ENCODE measurements at places on chromosomes 1 and 21. TPM values are rescaled to one million over a fixed set of nuclear protein-coding genes. Genes with fewer than 3 reads are reported as not detected.

- DNase-seq: no peak
Observed at GRCh38 chr1:64561993-64562392, 92.1 kb downstream of the CACHD1 start.

The ABCA4 gene
- 2.0 TPM for total RNA-seq

The CLCNKA gene
- total RNA-seq: 2.2 TPM

The NPPB gene
- total RNA-seq: 9.1 TPM

The RGS8 gene
- total RNA-seq: 0.05 TPM

The KRTAP12-2 gene
- not detected for total RNA-seq

GRCh38 chr1:182829285-182829932 lies 9.7 kb upstream of the DHX9 start:
- DNase-seq: no peak

DNA sequence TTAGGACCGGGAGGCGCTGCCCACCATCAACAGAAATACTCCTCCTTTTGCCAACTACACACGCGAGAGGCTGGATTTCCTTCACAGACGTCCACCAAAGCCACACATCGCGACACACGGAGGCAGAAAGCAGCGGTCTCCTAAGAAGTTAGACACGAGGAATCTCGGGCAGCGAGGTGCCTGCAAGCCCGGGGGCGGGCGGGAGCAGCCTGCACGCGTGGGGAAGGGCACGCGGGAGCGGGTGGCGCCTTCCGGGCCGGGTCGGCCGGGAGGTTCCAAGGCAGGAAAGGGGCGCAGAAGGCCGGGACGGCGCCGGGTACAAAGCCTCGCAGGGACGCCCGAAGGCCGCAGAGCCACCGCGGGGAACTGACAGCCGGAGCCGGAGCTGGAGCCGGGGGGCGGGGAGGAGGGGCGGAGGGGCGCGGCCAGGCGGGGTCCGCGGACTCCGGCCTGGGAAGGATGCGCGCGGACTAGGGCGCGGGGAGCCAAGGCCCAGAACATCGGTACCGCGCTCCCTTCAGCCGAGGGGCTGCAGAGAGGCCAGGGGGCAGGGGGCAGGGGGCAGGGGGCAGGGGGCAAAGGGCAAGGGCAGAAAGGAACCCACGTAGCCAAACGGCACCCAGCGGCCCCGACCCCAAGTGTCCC lies 722 bp downstream of the NPHP4 start:
- peak; percentile 47 for DNase-seq

- DNase-seq: no peak
Observed at GRCh38 chr1:222821239-222821638, 6.4 kb downstream of the DISP1 start.

All from progenitor cell of endocrine pancreas (in vitro differentiated cells).